G401 (cell line): ENCODE measurements at places on chromosomes 13 and 19. TPM values are rescaled to one million over a fixed set of nuclear protein-coding genes. Genes with fewer than 3 reads are reported as not detected.
A peak's percentile ranks its signal among the peaks of the same experiment; 100 is the strongest.

GRCh38 chr13:110274687-110275086, 32.3 kb downstream of the COL4A1 start:
- DNase-seq, result no peak

The ZNF493 gene
- 0.03 and 0.06 TPM in 2 replicates for total RNA-seq

DNA sequence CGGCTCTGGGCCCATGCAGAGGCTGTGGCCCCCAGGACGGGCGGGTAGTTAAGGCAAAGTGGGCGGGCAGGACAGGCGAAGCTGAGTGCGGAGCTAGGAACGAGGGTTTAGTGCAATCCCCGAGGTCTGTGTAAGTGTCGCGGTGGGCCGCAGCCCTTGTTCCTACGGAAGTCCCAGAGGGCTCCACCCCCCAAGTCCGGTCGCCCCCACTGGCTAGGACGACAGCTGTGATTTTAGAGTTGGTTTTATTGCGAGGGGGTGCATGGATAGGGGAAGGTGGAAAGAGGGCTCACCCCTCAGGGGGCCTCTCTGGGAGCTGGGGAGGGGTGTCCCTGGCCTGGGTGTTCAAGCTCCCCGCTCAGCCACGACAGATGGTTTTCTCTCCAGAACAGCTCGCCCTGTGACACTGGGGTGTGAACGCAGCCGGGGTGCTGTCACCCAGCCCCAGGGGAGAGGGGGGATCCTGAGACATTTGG, 21.7 kb downstream of the ZBTB7A start:
- no peak for DNase-seq

DNA sequence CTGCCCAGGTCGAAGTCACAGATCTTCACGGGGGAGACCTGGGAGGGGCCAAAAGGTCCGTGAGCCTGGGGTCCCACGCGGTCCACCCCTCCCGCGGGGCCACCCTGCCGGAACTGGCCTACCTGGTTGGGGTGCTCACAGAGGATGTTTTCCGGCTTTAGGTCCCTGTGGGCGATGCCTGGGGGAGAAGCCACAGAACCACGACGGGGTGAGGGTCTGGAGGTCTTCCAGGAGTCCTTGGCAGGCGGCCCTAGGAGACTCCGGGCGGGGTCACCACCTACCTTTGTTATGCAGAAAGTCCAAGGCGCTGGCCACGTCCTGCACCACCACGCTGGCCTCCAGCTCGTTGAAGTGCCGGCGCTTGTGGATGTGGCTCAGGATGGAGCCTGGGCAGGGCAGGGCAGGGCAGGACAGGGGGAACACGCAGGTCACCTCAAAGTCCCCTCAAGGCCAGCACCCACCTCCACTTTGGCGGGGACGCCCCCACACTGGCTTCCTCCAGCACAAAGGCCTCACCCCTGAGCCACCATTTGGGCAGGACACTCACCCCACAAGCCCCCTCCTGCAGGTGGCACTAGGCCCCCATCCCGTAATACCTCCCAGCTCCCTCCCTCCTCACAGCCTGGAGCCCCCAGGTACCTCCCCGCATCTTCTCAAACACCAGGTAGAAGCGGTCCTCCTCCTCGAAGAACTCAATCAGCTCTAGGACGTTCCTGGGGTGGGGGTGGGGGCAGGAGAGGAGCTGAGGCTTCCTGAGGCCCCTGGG, 8.4 kb downstream of the MKNK2 start:
- peak; percentile 61 for DNase-seq

GRCh38 chr19:14381689-14382474, 638 bp downstream of the ADGRE5 start:
- no peak for DNase-seq

DNA sequence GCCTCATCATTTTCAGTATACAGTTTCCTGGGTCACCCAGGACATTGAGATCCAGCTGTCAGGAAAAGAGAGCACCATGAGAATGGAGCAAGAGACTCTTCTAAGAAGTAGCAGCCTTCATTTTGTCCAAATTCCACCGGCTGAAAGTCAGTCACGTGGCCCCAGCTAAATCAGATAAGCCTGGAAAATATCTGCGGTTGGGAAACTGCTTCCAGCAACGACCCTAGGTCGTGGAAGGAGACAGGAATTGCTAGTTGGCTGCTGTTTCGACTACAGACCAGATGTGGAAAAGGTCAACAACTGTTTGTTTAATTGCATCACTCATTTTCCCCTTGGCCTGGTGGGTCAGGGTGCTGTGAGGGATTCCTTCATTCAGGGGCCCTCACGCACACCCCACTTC, 107.0 kb downstream of the ZNF536 start:
- no peak for DNase-seq

GRCh38 chr13:49302817-49303216, 55.1 kb downstream of the CDADC1 start:
- DNase-seq, result no peak

The ABHD13 gene
- 4.8 and 6.1 TPM in 2 replicates for total RNA-seq

DNA sequence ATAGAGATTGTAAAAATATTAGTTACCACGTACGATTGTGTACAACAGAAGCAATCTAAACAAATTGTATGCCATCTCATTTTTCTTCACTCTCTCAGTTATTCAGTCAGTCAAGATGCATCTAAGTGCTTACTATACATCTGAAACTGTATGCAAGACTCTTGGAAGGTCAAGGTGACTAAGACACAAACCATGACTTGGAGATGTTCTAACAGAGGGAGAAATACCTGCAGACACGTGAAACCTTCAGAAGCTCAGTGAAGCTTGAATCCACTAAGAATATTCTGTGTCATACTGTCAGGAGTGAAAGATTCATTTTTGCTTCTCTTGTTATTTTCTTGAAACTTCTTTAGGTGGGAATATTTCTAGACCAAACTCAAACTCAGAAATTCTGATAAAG, 365.4 kb downstream of the ITGBL1 start:
- no peak for DNase-seq

The CD37 gene
- total RNA-seq, result not detected in 2 replicates

The OR4F17 gene
- not detected in 2 replicates for total RNA-seq

- DNase-seq, result no peak
Measured at GRCh38 chr19:4373013-4373367, 27.4 kb downstream of the SH3GL1 start.

The DEDD2 gene
- 41.1 and 52.0 TPM in 2 replicates for total RNA-seq

The MPV17L2 gene
- 30.4 and 67.0 TPM in 2 replicates for total RNA-seq

GRCh38 chr19:1487576-1488281, 2.4 kb downstream of the PCSK4 start:
- no peak for DNase-seq

The ACP7 gene
- total RNA-seq, result not detected in 2 replicates

DNA sequence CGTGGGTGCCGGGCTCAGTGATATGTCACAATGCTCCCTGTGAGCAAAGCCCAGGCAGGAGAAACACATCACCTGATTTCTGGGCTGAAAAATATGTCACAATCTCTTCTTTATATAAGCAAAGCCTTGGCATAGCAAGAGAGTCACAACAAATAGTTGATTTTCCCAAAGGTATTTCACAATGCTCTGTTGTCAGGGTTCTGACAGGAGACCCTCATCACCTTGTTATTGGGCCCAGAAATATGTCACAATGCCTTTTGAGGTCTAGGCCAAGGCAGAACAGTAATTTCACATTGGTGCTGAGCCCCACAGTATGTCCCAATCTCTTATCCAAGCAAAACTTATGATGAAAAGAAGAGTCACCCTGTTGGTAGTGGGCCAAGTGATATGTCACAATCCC, 125.7 kb downstream of the ZNF675 start:
- no peak for DNase-seq

DNA sequence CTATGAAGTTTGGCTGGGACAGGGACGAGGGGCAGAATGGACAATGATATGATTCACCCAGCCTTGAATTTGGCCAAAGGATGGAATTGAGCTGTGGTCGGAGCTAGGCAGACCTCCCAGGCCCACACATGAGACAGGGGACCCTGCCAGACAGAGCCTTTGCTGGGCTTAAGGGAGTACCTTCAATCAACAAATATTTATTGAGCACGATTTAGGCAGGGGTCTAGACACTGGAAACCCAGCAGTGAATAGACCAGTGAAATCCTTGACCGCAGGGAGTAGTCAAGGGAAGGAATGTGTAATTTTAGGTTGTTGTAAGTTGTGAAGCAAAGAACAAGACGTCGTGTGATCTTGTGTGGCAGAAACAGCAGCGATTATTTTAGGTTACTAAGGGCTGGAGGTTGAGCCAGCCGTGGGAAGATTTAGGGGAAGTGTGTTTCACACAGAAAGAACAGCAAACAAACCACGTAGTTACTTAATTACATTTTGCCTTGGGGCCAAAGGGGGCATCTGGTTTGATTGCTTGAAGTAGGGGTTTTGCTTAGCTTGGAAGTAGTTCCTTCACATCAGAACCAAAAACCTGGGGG, 16.9 kb upstream of the AP1M2 start:
- DNase-seq, result no peak

The SIGLEC5 gene
- total RNA-seq, result not detected in 2 replicates

The TNFSF13B gene
- not detected in 2 replicates for total RNA-seq

- no peak for DNase-seq
Measured at GRCh38 chr19:35757231-35757748, 461 bp upstream of the HSPB6 start.

DNA sequence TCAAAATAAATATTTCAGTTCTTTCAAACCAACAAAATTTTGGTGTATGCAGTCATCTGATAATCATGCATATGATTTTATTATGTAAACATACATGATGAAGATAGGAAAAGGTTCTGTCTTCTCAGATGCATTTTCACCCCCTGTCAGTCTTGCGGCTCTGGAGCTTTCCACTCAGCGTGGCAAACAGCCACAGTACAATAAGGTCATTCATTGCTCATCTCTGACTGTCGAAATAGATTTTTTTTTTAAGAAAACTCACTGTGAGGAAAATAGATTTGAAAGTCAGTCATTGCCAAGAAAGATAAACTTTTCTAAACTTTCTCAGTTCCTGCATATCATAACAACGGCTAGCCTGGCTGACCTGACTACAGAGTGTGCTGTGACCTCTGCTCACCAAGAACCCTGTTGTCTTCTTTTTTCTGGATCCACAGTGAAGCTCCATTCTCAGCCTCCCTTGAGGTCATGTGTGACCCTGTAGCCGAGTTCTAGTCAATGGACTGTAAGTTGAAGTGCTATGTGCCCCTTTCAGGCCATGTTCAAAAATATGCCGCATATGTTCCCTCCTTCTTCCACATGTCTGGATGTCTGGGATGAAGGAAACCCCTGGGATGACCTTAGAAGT, 519.6 kb downstream of the KLF5 start:
- DNase-seq, result no peak

DNA sequence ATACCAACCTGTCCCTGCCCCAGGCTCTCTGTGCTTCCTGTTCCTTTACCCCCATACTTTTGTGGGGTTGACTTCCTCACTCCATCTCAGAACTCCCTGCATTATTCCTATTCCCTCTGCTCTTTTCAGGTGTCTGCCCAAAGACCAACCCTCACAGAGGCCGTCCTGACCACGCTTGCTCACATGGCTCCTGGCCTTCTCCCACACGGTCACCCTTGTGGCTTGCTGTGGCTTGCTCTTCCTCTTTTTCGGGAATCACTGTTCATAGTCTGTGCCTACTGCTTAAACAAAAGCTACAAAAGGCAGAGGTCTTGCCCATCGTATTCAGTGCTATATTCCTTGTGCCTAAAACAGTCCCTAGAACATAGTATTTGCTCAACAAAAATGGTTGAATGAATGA, 25.2 kb upstream of the ARGLU1 start:
- DNase-seq, result no peak

The KIRREL2 gene
- 3.0 and 5.2 TPM in 2 replicates for total RNA-seq

The ZNF724 gene
- total RNA-seq, result 8.7 and 19.7 TPM in 2 replicates

The SLC25A41 gene
- 1.3 TPM in 1 of 2 replicates, not detected in the other for total RNA-seq

DNA sequence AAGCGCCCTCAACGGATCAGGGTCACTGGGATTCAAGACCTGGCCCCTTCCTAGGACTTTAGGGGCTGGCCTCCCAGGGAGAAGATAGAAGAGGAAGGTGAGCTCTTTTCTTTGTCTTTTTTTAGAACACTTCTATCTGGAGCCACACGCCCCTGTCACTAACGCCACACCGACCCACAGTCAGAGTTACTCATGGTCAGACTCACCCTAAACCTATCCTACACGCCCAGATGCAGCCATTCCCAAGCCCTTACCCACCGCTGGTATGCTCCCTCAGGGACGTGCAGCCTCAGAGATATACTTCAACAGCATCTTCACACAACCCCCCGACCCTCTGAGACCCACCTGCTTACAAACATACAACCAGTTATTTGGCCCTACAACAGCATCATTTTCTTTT, 29.9 kb upstream of the MUC16 start:
- DNase-seq, result no peak

DNA sequence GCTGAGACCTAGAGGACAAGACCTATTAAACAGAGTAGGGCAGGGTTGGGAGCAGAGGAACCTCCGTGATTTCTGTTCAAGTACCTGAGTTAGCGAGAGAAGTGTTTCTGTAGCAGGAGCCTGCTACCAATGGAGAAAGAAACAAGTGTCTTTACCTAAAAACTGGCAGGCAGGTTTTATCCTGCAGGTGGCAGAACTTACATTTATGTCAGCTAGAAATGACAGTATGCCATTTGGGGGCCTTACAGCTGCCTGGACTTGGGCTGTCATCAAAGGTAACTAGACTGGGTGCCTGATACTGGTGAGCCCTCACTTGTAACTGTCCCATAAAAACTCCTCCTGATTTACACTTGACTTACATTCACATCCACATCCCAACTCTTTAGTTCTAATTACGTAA, 185.3 kb upstream of the MIR17HG start:
- DNase-seq, result peak; percentile 27

The TPTE2 gene
- total RNA-seq, result not detected in 2 replicates

The FCGBP gene
- total RNA-seq, result 0.55 and 0.61 TPM in 2 replicates

The CYP4F8 gene
- total RNA-seq, result not detected in 2 replicates

The SBSN gene
- total RNA-seq, result not detected in 2 replicates

The RAB3A gene
- total RNA-seq, result 0.14 and 2.0 TPM in 2 replicates

GRCh38 chr19:16325641-16326400, 1.2 kb downstream of the KLF2 start:
- DNase-seq, result no peak

GRCh38 chr19:33304760-33305647, 2.7 kb upstream of the CEBPA start:
- no peak for DNase-seq

GRCh38 chr13:40597735-40598365, 68.6 kb downstream of the FOXO1 start:
- no peak for DNase-seq

The CGB1 gene
- total RNA-seq, result not detected in 2 replicates

- DNase-seq, result peak; percentile 91
Measured at GRCh38 chr13:44128552-44129001, 245.0 kb upstream of the SERP2 start.

The RNF225 gene
- not detected in 2 replicates for total RNA-seq

DNA sequence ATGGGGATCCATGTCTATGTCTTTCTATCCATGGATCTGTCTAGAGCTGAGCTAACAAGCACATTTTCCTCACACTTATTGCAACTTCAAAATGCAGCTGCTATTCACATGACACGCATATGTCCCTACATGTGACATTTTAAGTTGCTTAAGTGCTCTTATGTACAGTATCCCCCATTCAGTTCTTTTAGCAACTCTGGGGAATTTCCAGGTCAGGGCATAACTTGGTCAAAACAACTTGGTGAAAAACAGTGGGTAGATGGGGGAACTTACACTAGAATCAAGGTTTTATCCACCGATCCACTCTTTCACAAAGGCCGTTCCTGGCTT, 73.0 kb downstream of the COL4A1 start:
- no peak for DNase-seq

The FXYD3 gene
- total RNA-seq, result not detected in 2 replicates

The ZNF554 gene
- 4.1 and 6.1 TPM in 2 replicates for total RNA-seq

The ELSPBP1 gene
- not detected in 2 replicates for total RNA-seq

The ZNF729 gene
- total RNA-seq, result not detected in 2 replicates

GRCh38 chr13:102017248-102017647, 384.6 kb downstream of the FGF14 start:
- no peak for DNase-seq
